ENCODE measurements at places on chromosomes 5 and 9. TPM values are rescaled to one million over a fixed set of nuclear protein-coding genes. Genes with fewer than 3 reads are reported as not detected.

- DNase-seq, result no peak
These were observed 405.9 kb upstream of the DAP start for GRCh38 chr5:11166923-11167322.

DNA sequence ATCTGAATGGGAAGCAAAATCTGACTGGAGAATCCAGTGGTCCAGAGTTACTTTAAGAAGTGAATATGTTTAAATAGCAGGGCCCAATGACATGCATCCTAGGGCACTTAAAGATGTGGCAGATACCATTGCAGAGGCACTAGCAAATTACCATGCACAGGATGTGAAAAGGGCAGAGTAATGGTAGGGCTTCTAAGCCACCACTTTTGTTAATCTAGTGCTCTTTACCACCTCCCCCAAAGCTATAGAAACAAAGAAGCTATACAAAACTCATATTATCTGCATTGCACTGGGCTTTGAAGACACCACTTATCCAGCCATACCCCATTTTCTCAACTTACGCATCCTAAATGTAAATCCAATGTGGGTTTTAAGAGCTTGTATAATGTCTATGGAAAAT is 81.2 kb downstream of the ZCCHC7 start:
- no peak for DNase-seq

DNA sequence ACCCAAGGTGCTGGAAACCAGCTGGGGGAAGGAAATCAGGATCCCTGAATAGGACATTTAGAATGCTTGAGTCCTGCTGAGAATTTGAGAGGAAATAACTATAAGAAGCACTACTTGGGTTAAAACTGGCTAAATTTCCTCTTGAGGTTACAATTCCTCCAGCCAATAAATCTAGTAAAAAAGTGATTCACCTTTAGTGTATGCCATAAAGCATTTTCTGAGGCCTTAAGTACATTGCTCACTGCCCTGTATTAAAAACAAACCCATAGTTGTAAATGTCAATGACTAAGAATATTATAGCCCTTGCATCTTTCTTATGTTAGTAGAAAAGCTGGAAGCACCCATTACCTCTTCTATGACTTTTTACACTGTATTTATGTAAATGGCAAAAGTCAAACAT is 634.7 kb upstream of the ARRDC3 start:
- DNase-seq, result no peak

GRCh38 chr9:109027176-109027575 is 13.9 kb upstream of the CTNNAL1 start:
- no peak for DNase-seq

- DNase-seq, result no peak
These were observed 75.7 kb downstream of the BAAT start for GRCh38 chr9:101309139-101309538.

DNA sequence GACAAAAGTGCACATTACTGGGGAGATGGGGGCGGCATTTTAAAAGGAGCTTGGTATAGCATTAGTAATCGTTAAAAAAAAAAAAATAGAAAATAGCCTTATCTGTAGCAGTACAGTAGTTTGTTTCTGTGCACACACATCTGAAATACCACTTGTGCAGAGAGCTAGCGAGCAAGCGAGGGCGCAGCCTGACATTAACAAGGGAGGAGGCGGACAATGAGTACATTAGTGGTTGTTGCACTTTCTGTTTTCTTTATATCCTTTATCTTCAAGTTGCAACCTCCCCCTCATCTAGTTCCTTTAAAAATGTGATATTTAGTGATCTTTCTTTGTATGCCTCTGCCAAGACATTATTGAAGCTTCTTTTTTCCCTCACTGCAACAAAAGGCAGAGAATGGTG is 880 bp upstream of the PTPDC1 start:
- peak; percentile 73 for DNase-seq

DNA sequence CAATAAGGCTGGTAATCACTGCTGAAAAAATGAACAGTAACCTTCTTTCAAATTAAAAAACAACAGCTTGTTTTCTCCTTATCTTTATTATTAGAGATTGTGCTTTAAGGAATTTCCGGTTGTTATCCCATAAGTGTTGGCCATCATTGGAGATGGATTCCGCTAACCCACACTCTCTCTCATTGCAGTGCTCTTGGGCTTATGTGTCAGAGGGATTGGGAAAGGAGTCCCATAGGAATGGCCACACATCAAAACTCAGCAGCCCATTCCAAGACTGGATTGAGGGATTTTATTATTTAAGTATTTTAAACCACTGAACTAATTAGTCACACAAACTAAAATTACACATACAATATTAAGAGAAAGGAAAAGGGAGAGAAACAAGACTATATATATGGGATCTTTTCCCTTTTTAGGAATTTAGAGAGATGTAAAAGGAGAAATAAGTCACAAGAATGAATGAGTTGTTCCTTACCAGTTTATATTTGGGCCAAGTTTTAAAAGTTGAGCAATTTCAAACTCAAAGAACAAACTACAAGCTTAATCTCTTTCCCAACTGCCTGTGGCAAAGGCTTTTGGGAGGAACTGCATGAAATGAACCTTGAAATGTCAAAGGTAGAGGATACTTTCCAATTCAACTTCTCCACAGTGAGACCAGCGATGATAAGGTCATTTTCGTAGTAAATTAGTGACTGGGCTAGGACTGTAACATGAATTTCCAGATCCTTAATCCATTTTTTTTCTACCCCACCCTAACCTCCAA is 2.4 kb downstream of the SPINK6 start:
- no peak for DNase-seq

- DNase-seq, result no peak
These were observed 12.1 kb downstream of the FAM78A start for GRCh38 chr9:131264231-131264630.

DNA sequence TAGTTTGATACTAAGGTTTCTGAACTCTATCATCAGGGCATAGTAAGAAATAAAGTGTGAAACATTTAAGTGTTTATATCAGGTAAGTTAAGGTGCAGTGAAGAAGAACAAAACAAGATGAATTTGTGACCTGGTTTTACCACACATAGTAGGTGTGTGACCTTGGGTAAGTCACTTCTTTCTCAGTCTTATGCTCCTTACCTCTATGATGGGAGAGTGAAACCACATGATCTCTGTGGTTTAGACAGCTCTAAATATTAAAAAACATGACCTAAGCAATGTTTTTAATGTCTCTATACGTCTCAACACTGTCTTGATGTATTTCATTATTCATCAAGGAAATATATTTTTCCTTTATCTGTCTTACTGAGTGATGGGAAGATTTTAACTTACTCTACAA is 629.6 kb upstream of the DMAC1 start:
- no peak for DNase-seq

DNA sequence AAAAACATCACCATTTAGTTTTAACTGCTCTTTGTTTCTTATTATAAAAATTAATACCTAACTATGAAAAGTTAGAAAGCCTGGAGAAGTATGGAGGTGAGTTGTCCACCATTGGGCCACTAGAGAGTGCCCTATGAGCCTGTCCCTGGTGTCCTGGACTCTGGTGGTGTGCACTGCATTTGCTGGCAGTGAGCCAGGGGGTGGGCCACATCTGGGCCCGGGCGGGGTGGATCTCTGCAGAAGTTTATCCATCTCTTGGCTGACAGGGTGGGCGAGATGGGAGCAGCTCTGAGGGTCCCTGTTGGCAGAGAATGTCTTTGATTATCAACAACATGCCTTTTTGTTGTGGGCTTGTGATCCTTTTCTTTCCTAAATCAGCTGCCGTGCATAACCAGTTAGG is 8.2 kb downstream of the TENT4A start:
- DNase-seq, result no peak

DNA sequence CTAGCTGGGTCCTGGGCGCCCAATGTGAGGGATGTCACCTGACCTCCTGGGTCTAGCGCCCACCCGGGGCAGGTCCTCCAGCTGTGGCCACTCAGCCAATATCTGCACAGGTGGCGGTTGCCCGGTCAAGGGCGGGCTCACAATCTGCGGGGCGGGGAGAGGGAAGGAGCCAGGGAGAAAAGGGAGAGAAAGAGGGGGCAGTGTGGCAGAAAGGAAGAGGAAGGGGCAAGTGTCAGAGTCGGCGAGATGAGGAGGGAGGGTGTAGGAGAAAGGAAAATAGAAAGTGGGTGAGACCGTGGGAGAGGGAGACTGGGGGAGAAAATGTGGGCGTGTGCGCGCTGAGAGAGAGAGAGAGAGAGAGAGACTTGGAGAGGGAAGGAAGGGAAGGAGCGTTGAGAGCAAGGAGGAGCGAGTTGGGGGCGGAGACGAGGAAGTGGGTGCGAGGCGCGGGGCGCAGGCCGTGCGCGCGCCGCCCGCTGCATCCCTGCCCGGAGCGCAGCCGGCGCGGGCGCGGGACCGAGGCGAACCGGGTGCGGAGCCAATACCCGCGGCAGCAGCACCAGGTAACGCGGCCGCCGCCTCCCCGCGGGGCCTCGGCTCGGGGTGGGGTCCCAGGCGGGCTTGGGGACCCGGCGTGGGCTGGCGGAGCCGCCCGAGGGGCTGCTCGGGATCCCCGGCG is at the start of gene HRH2:
HRH2 (plus strand) TSS at position 479 of the 679 bp plus-strand sequence. CDS start 25,163 bp downstream, outside the sequence.
- DNase-seq, result peak; percentile 27

DNA sequence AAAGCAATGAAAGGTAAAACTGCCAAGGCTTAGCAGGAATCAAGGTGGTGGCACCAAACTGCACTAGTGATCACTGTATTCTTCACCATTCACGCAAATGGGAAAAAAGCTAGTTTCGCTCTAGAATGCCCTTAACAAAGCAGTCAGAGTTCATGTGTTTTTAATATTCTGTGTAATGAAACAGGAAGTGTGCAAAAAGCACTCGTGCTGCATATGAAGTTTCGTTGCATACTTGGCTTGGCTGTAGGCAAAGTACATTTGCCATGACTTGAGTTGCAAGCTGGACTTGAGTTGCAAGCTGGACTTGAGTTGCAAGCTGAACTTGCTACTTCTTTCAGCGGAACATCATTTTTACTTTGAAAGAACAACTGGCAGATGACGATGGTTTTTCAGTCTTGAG is 55.4 kb downstream of the FOXI1 start:
- no peak for DNase-seq

DNA sequence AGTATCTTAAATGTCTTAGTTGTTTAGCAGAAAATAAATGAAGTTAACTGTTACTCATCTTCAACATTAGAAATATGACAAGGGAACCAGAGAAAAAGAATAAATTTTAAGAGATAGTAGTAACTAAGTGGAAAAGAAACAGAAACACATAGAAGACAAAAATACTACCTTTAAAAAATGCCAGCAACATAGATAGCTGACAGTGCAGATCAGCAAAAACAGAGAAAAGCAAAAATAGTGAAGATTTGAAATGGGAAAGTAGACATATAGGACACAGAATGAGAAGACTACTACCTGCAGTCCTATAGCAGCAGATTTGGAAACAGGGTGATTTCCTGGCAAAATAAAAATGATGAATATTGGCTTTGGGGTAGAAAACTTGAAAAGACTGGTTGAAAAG is 48.5 kb downstream of the ICE1 start:
- no peak for DNase-seq

DNA sequence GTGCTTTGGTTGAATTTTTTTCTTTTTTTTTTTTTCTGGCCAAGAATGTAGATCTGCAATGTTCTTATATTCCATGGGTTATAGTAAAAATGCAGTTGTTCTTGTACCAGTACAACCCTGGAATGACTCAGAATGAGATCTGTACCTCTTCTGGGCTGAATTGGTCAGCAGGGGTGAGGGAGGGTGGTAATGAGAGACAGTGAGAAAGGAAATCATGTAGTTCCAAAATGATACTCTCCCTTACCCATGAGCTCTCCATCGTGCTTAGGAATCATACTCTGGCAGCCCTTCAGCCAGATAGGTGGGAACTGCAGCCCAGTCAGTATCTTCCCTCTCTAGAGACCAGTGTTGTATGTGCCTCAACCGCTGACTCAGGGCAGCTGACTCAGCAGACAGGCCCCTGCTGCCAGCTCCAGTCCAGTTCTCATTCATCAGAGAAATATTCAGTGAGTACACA is 2.1 kb upstream of the GLIS3 start:
- DNase-seq, result peak; percentile 60

GRCh38 chr9:33447799-33448553 is 583 bp upstream of the AQP3 start:
- no peak for DNase-seq

DNA sequence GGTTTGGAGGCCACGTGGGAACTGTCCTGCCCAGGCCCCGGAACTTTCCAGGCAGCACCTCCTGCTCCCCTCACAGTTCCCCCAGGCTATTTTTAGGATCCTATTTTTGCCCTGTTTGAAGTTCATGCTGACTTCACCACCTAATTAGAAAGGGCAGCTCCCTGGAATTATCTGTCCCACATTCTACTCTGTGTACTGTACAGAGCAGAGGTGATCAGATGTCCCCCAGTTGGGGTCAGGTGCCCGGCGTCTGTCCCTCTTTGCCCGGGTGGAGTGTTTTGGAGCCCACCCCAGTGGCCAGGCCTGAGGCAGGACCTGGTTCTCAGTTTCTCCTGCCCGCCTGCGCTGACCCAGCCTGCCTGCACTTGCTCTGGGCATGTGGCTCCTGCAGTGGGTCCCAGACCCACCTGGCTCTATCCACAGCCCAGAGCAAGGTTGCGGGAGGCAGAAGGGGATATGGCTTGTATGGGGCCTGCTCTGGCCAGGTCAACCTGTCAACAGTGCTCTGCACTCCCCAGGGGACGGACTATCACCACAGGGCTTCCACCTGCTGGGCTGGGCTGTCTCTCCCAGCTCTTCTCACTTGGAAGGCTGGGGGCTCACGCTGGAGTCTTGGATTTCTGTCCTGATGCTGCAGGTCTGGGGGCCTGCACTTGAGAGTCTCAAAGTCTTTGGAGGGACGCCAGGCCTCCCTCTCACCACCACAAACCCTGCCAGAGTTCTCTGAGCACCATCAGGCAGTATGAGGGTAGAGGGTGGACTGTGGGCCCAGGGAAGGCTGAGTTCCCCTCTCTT is 268.3 kb downstream of the GADD45G start:
- DNase-seq, result peak; percentile 11

DNA sequence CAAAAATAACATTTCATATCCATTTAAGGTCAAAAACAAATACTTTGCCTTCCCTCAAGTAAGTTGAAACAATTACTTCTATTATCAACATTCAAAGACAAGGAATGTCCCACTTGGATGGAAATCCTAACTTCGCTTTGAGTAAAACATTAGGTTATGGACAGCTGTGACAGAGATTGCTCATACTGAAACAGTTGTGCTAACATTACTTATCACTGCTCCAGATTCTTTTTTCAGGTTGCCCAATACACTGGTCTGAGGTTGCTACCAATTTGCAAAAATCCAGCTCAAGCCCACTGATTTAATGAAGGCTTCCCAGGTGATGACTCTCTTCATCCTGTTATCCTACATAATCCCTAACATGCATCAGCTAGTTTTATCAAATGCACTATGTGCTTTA is 98.3 kb downstream of the UBAP2 start:
- DNase-seq, result no peak

The SGCD gene
- polyA plus RNA-seq, result 5.0 TPM

The TRPM3 gene
- 4.1 TPM for polyA plus RNA-seq

Measured in testis (tissue), 5 donors.